ENCODE measurements at places on chromosomes 7 and 10. TPM values are rescaled to one million over a fixed set of nuclear protein-coding genes. Genes with fewer than 3 reads are reported as not detected.

DNA sequence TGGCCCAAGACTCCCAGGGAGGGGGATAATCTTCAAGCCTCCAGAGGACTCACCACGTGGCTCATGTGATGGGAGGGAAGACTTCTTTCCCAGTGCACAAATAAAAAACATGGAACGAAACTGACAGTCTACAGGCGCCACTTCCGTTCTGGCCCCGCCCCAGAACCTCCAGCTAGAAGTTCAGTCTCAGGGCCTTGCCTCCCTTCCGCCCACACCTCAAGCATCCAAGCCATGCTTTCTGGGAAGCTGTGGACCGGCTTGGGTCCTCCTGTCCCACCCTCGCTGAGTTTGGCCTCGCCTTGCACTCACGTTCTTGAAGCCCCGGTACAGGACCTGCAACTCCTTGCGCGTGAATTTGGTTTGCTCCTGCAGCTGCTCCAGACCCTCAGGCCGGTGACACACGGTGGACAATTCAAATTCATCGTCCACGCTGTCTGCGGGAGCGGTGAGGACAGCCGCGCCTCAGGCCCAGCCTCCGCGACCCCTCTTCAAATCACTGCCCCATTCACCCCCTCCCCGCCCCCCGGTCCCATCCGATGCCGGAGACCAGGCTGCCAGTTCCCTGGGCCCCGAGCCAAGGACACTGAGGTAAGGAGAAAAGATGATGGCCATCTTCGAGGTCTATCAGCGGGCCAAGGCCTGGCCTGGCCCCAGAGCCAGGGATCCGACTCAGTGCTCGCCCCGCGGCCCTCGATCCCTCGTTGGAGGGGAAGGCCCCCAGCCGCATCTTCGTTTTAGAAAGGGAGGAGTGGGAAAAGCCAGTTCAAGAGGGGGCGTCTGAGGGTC lies 10.7 kb upstream of the OGA start:
- peak overlapping the region; percentile 32 for H3K4me3 ChIP-seq
- peaks cover 2% of the 10 kb centered on the region for H3K36me3 ChIP-seq
- H3K27me3 ChIP-seq, result no peaks in the 10 kb centered on the region

The GARIN1A gene
- 1.2 TPM for total RNA-seq

DNA sequence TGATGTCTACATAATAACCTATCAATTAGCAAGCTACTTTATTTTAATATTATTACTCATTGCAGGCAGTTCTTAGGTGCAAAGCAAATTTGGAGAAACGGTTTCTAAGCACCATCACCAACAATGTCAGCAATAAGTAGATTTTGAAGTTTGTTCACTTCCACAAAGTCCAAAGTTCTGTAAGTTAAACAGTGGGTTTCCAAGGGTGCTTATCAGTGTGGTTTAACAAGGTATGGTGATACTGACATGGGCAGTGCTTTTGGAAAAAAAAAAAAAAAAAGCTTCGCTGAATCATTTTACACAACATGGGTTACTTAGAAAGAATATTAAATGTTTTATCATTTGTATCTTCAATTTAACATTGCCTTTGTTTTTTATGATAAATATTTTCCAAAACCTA lies 101.8 kb downstream of the SPAG6 start:
- no peaks in the 10 kb centered on the region for H3K27me3 ChIP-seq
- no peaks in the 10 kb centered on the region for H3K36me3 ChIP-seq
- H3K4me3 ChIP-seq, result no peak overlapping the region
- no peak for DNase-seq
- H3K4me1 ChIP-seq, result peaks cover 21% of the 10 kb centered on the region

The HECW1 gene
- not detected for total RNA-seq

The OR6V1 gene
- not detected for total RNA-seq

DNA sequence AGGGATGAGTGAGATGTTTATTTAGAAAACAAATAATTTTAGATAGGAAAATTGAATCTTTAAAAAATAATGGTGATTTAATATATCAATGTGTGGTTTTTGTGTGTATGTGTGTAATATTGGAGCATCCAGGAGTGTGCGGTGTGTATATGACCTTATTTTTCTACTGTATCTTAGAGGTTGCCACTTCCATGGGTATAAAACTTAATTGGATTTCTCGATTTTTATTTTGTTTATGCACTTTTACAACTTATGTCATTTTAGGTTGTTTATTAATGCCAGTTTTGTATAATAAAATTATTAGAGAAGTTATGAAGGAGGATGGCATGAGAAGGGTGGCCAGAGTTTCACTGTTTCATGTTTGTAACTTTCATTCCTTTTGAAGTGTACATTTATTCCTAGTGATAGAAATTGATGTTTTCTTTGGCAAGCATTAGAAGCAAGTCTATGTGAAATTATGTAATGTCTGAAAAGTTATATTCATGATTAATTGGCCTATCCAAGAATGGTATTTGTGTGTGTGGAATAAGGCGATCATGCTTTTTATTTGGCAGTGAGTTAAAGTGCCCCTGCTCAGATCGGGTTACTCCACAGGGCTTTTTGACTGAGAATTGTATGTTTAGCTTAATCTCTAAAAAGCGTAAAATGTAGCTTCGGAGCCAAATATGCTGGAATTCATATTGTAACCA lies 110.3 kb downstream of the KAT6B start:
- no peaks in the 10 kb centered on the region for H3K27me3 ChIP-seq
- DNase-seq, result no peak
- no peak overlapping the region for H3K27ac ChIP-seq

GRCh38 chr7:121313220-121313792 lies 15.5 kb upstream of the WNT16 start:
- peaks cover 24% of the 10 kb centered on the region for H3K36me3 ChIP-seq
- no peak for DNase-seq
- H3K27ac ChIP-seq, result peak overlapping the region; percentile 84
- H3K4me3 ChIP-seq, result peak overlapping the region; percentile 9

GRCh38 chr7:137120690-137121089 lies 222.8 kb downstream of the PTN start:
- H3K4me1 ChIP-seq, result no peaks in the 10 kb centered on the region
- DNase-seq, result no peak
- no peaks in the 10 kb centered on the region for H3K36me3 ChIP-seq
- H3K27ac ChIP-seq, result no peak overlapping the region
- H3K27me3 ChIP-seq, result no peaks in the 10 kb centered on the region

DNA sequence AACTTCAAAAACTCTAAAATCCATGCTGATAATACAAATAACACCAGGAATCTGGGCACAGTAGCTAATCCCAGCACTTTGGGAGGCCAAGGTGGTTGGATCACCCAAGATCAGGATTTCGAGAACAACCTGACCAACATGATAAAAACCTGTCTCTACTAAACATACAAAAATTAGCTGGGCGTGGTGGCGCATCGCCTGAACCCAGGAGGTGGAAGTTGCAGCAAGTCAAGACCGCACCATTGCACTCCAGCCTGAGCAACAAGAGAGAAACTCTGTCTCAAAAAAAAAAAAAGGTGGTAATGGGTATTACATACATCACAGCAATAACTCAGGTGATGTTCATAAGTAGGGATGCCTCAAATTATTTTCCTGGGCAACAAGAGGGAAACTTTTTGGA lies 315.0 kb upstream of the MEOX2 start:
- no peak overlapping the region for H3K4me3 ChIP-seq
- H3K27me3 ChIP-seq, result no peaks in the 10 kb centered on the region

DNA sequence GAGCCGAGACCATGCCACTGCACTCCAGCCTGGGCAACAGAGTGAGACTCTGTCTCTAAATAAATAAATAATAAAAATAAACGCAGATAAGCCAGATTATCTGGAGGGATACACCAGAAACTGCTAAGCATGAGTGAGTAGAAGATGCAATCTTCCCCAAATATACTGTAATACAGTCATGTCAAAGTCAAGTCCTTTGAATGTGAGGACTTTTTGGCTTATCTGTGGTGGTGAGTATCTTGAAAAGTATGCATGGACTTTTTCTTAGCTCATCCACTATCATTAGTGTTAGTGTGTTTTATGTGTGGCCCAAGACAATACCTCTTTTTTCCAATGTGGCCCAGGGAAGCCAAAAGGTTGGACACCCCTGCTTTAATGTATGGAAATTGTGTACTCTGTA lies 44.7 kb upstream of the PITRM1 start:
- no peak for DNase-seq
- no peaks in the 10 kb centered on the region for H3K27me3 ChIP-seq
- H3K36me3 ChIP-seq, result no peaks in the 10 kb centered on the region
- no peak overlapping the region for H3K4me3 ChIP-seq
- no peaks in the 10 kb centered on the region for H3K4me1 ChIP-seq

The WEE2 gene
- total RNA-seq, result not detected

DNA sequence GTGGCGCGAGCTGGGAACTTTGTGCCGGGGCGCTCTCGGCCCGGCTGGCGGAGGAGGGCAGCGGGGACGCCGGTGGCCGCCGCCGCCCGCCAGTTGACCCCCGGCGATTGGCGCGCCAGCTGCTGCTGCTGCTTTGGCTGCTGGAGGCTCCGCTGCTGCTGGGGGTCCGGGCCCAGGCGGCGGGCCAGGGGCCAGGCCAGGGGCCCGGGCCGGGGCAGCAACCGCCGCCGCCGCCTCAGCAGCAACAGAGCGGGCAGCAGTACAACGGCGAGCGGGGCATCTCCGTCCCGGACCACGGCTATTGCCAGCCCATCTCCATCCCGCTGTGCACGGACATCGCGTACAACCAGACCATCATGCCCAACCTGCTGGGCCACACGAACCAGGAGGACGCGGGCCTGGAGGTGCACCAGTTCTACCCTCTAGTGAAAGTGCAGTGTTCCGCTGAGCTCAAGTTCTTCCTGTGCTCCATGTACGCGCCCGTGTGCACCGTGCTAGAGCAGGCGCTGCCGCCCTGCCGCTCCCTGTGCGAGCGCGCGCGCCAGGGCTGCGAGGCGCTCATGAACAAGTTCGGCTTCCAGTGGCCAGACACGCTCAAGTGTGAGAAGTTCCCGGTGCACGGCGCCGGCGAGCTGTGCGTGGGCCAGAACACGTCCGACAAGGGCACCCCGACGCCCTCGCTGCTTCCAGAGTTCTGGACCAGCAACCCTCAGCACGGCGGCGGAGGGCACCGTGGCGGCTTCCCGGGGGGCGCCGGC lies 870 bp downstream of the FZD1 start:
- peak overlapping the region; percentile 90 for H3K4me3 ChIP-seq
- peaks cover 2% of the 10 kb centered on the region for H3K36me3 ChIP-seq
- peak; percentile 24 for DNase-seq
- H3K4me1 ChIP-seq, result peaks cover 21% of the 10 kb centered on the region

- H3K27ac ChIP-seq, result no peak overlapping the region
- H3K36me3 ChIP-seq, result no peaks in the 10 kb centered on the region
- H3K27me3 ChIP-seq, result no peaks in the 10 kb centered on the region
- no peak for DNase-seq
- no peaks in the 10 kb centered on the region for H3K4me1 ChIP-seq
Measured at GRCh38 chr7:68787566-68787965, 810.7 kb upstream of the AUTS2 start.

DNA sequence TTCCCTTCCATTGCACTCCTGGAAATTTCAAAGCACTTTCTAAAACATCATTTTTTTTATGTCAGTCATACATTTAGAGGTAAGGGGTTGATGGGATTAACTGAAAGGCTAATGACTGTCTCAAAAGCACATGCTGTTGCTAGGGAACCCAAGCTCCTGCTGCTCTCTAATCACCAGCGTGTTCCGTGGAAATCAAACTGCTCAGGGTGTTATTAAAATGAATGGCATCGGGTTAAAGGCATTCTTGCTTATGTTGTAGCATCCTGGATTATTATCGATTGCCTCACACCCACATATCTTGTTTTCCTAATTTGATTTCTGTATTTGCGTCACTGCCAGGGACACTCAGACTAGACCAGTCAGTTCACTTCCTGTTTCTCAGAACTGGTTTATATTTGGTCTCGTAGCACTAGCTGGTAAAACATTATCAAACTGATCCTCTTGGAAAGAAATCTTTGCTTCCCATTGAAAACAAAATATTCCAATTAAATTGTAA lies 216.5 kb upstream of the MKLN1 start:
- H3K27me3 ChIP-seq, result no peaks in the 10 kb centered on the region
- no peak for DNase-seq
- peak overlapping the region; percentile 99 for H3K4me3 ChIP-seq
- peaks cover 52% of the 10 kb centered on the region for H3K4me1 ChIP-seq
- H3K27ac ChIP-seq, result peak overlapping the region; percentile 78

The PFKFB3 gene
- 96.7 TPM for total RNA-seq

The LIPJ gene
- total RNA-seq, result 0.07 TPM

- no peaks in the 10 kb centered on the region for H3K4me1 ChIP-seq
- no peak overlapping the region for H3K27ac ChIP-seq
- no peak overlapping the region for H3K4me3 ChIP-seq
- DNase-seq, result no peak
- H3K36me3 ChIP-seq, result no peaks in the 10 kb centered on the region
Measured at GRCh38 chr7:125465527-125465926, 535.9 kb upstream of the POT1 start.

DNA sequence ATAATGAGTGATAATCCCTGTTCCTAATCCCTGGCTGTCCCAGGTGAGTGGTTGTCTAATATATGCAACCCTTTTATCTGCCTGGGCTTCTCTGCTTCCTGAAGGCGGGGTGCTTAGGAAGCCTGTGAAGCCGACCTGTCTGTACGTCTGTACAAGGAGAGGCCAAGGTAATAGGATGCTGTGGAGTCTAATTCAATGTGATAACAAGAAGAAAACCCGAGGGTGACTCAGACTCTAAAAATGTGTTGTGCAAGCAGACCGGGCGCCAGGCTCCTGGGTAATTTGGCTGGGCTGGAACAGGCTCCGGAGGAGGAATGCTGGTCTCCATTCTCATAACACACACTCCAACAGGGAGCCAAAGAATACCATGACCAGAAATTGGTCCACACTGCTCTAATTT lies 43.6 kb downstream of the THNSL1 start:
- H3K4me1 ChIP-seq, result peaks cover 3% of the 10 kb centered on the region
- no peaks in the 10 kb centered on the region for H3K36me3 ChIP-seq
- H3K27me3 ChIP-seq, result peaks cover 7% of the 10 kb centered on the region
- no peak overlapping the region for H3K27ac ChIP-seq

- no peak for DNase-seq
- no peak overlapping the region for H3K27ac ChIP-seq
- no peaks in the 10 kb centered on the region for H3K27me3 ChIP-seq
- no peaks in the 10 kb centered on the region for H3K36me3 ChIP-seq
- no peaks in the 10 kb centered on the region for H3K4me1 ChIP-seq
- no peak overlapping the region for H3K4me3 ChIP-seq
Measured at GRCh38 chr7:14894826-14895225, 7.7 kb downstream of the DGKB start.

GRCh38 chr10:16919121-16919982 lies 102.1 kb upstream of the RSU1 start:
- H3K27ac ChIP-seq, result no peak overlapping the region
- no peaks in the 10 kb centered on the region for H3K27me3 ChIP-seq
- H3K4me3 ChIP-seq, result no peak overlapping the region
- H3K4me1 ChIP-seq, result no peaks in the 10 kb centered on the region

Measured in activated B cell treated with CpG ODN at 0.5 μM for 24 hours (primary cell).